ENCODE measurements at places on chromosomes 4 and X.

- DNase-seq = no peak
These were observed 46.7 kb downstream of the FSTL5 start for GRCh38 chr4:162117051-162117450.

DNA sequence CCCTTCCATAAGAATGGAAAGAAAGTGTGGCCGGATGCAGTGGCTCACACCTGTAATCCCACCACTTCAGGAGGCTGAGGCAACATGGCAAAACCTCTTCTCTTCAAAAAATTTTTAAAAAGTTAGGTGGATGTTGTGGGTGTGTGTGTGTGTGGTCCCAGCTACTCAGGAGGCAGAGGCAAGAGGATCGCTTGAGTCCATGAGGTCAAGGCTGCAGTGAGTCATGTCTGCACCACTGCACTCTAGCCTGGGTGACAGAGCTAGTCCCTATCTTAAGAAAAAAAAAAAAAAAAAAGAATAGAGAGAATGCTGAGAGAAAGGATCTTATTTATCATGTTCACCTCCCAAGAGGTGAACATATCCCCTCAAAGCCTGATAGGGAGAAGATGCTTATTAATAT, 492.1 kb upstream of the SMIM31 start:
- no peak for DNase-seq

GRCh38 chr4:4866866-4867374, 7.5 kb downstream of the MSX1 start:
- DNase-seq = no peak

GRCh38 chrX:18126971-18127370, 93.7 kb downstream of the BEND2 start:
- DNase-seq = no peak

- no peak for DNase-seq
These were observed 18.6 kb downstream of the PALLD start for GRCh38 chr4:168515222-168516011.

GRCh38 chr4:102789317-102789717, 28.5 kb upstream of the MANBA start:
- DNase-seq = no peak

DNA sequence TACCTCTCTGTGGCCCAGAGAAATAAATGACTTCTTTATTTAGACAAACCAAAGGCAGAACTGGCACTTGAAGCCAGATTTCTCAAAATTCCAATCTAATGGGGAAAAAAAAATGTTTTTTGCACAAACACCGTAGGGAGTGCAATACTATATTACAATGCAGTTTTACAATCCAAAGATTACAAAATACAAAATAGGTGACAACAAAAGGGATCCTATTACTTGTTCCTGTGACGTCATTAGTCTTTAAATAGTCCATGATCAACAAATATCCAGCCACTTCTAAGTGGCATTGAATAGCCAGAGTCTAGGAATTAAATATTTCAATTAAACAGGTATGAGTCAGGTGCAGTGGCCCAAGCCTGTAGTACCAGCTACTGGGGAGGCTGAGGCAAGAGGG, 3.0 kb upstream of the APBB2 start:
- no peak for DNase-seq

DNA sequence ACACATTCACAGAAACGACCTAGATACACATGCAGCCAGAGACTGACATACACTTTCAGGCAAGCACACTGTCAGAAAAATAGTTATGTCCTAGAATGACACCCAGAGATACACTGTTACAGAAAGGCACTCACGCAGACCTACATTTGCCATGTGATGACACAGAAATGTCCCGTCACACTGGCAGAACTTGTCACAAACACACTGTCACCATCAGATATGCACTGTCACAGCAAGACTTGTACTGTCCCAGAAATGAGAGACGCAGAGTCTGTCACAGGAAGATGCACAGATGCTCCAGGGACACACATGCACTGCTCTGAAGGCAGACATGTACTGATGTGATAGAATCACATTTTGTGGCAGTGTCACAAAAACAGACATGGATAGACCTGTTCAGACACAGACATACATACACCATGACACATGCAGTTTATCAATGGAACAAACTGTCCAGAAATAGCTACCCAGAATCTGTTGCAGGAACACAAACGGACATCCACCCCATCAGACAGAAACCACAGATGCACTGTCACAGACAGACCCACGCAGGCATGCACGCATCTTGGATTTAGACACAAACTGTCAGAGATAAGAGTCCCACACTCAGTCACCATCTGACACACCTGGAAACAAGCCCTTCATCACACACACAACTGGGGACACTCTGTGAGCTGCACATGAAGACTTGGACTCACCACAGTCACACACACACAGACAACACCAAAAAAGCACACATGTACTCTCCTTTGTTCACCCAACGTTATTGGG, 1.3 kb upstream of the PIM2 start:
- no peak for DNase-seq

DNA sequence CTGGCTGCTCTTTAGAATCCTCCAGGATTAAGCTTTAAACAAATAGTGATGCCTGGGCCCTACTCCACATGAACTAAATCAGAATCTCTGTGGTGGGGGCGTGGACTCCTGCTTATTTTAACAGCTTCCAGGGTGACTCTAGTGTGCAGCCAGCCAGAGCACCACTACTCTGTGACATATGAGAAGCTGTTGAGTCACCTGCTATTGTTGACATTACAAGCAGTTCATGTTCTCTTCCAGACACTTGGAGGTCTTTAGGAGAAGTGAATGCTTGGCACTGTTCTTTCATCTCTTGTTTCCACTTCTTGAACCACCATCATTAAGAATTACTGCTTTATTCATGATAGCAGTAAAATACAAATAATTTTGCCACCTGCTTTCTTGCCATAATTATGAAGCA, 426 bp upstream of the C4orf51 start:
- no peak for DNase-seq

DNA sequence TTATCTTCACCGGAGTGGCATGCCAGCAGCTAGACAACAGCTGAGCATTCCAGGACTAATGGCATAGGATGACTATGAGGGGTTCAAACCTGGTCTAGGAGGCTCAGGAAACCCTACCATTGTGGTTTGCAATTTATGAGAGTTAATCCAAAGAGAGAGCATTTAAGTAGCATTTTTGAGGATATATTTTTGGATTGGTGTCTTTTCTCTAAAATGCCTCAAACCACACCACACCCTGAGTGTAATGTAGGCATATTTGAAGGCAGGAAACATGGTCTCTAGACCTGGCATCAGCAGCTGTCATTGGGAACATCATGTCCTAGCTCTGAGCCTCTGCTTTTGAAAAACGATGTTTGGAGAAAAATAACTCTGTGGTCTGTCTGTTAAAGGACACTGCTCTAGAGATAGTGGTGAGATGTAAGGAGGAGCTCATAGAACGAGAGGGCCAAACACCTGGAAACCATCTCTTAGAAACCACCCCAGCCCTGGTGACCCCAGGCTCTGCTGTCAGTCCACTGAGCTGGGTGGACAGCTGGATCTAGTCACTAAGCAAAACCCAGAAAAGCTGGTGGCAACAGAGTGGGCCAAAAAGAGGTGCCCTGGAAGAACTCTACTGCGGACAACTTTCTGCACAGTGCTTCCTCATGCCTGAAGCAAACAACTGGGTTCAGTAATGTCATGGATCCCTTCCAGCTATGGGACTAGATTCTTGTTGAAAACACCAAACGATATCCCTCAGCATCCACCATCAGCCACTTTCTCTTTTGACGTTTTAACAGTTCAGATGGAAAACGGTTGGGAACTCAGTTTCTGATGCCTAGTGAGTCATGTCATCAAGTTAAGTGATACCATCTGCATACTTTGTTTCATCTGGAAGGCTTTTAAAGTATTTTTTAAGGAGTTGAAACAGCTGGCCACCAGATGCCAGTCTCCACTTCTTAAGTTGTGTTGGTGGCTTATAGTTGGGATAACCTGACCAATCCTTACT, 100.2 kb upstream of the C1QTNF7 start:
- no peak for DNase-seq

GRCh38 chr4:135724421-135724820, 1522.8 kb upstream of the PABPC4L start:
- DNase-seq = no peak

GRCh38 chr4:2535376-2536192, 863 bp upstream of the FAM193A start:
- no peak for DNase-seq

- DNase-seq = no peak
These were observed 6.5 kb downstream of the TEX13D start for GRCh38 chrX:124338733-124339514.

DNA sequence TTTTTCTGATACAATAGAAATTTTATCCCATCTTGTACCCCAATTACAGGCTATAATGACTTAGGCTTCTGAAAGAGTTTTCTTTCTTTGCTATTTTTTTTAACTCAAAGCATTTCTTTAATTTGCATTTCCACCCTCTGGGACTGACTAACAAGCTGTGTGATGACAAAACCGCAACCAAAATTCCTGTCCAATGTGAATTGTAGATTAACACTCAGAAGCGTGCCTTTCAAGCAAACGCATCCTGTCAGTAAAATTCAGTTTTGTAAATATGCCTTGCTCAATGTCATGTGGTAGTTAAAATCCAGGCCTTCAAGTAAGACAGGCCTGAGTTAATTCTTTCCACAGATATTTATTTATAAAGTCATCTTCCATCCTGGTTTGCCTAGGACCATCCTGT, 50.3 kb downstream of the STK32B start:
- no peak for DNase-seq

- no peak for DNase-seq
These were observed 127.8 kb downstream of the VEGFC start for GRCh38 chr4:176664964-176665363.

- DNase-seq = no peak
These were observed 13.1 kb upstream of the SLC9B1 start for GRCh38 chr4:103032574-103032973.

DNA sequence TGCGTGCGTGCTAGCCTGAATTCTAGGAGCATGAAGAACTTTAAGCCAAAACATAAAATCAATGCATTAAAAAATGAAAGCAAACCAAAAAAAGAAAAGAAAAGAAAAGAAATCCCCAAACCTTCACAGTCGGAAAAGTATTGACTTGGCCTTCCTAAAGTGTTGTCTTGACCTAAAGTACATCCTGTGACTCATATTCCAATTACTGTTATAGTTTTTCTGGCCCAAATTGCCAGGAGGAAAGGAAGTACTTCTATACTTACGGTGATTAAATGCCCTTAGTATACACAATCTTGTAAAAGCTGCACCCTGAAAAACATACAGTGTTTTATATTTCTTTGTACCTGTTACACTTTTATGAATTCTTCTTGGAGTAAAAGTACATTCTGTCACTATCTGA, 512.8 kb downstream of the ANKRD50 start:
- DNase-seq = no peak

GRCh38 chr4:41709844-41710481, 38.6 kb downstream of the PHOX2B start:
- DNase-seq = no peak

- no peak for DNase-seq
These were observed 102.5 kb downstream of the SH3RF1 start for GRCh38 chr4:169167957-169168858.

DNA sequence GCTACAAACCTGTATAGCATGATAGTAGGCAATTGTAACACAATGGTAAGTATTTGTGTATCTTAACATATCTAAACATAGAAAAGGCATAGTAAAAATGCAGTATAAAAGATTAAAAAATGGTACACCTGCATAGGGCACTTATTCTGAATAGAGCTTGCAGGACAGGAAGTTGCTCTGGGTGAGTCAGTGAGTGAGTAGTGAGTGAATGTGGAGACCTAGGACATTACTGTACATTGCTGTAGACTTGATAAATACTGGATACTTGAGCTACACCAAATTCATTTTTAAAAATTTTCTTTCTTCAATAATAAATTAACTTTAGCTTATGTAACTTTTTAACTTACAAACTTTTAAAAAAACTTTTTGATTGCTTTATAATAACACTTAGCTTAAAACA, 68.2 kb upstream of the MAML3 start:
- DNase-seq = no peak

GRCh38 chrX:52078131-52078530, 9.1 kb upstream of the MAGED4B start:
- DNase-seq = no peak

DNA sequence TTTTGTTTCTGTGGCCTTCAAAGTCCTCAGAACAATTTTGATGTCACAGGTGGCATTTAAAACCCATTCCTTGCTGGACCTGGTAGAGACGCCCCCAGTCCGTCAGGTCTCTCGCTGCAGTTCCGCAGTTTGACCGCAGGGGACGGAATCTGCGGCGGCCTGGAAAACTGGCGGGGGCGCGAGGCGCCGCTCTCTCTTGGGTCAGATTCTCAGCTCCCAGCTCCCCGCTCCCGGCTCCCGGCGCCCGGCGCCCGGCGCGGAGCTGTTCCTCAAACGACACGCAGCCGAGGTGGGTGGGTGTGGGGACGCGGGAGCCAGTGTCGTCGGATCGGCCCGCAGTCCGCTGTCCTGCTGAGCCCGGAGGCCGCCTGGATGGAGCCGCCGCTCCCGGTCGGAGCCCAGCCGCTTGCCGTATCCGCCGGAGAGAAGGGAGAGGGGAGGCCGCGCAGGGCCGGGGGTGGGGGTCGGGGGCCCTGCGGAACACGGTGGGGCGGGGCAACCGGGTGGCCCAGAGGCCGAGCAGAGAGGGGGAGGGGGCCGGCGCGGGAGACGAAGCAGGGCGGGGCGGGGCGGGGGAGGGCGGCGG, at the start of gene OCRL:
Gene OCRL, plus strand, starts transcription at position 192 of the 586 bp plus-strand sequence. Its CDS starts 181 bp downstream, at position 373.
- peak; percentile 1 for DNase-seq

- no peak for DNase-seq
These were observed 734 bp upstream of the GALNT7 start for GRCh38 chr4:173167758-173168395.

DNA sequence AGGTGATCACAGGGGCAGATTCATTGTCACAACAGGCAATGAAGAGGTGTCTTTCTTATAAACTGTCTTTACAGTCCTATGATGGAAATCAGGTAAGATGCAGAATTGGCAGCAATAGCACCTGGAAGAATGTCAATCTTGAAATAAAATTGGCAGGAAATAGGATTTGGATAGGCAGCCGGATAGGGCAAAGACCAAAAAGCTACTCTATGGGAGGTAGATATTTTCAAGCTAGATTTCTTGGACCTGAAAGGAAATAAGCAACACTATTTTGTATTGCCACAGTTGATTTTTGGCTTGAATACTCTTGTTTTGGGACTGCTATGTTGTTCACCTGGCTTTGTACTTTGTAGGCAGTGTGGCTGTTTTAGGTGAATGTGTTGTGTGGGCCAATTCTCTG, 314.2 kb downstream of the SLC7A11 start:
- no peak for DNase-seq

- DNase-seq = no peak
These were observed 324.3 kb upstream of the SLIT2 start for GRCh38 chr4:19927381-19927780.

DNA sequence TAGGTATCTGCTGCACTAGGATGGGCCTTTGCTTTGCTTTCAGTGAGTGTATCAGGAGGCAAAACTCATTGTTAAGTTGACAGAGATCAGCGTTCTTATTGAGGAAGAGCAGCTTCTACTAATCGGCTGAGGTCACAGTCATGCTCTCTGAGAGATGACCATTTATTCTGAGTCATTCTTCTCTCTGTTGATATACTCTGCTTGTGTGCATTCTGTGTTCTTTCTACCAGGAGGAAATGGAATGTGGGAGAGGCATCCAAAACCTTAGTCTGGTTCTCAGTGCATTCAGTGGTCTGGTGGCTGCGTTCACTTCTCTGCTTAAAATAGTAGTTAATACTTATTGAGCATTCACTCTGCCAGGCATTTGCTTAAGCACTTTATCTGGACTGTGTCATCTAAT, 66.2 kb downstream of the RRAGB start:
- no peak for DNase-seq

Data from cerebellar nuclear complex (tissue), 1 donor.